ENCODE measurements at places on chromosomes 12 and 14. TPM values are rescaled to one million over a fixed set of nuclear protein-coding genes. Genes with fewer than 3 reads are reported as not detected.

Gene PAH
- polyA plus RNA-seq = not detected

Gene SERPINA3
- polyA plus RNA-seq = not detected

Gene NKX2-1
- not detected for polyA plus RNA-seq

Gene TCL1A
- 118 TPM for polyA plus RNA-seq

Gene EML5
- polyA plus RNA-seq = 0.20 TPM

Gene CLEC4C
- 1.5 TPM for polyA plus RNA-seq

Gene APEX1
- 319 TPM for polyA plus RNA-seq

Gene RDH12
- polyA plus RNA-seq = not detected

Gene HOXC6
- polyA plus RNA-seq = not detected

Gene FAM90A1
- polyA plus RNA-seq = 0.70 TPM

Gene MORN3
- polyA plus RNA-seq = 0.16 TPM

Gene CLEC2A
- polyA plus RNA-seq = not detected

Gene CLEC2D
- polyA plus RNA-seq = 28.1 TPM

Gene PGF
- polyA plus RNA-seq = 2.6 TPM

Gene KRT78
- not detected for polyA plus RNA-seq

Gene HOTAIR
- not detected for polyA plus RNA-seq

Gene P2RX7
- polyA plus RNA-seq = 1.4 TPM

Gene NRXN3
- polyA plus RNA-seq = 1.1 TPM

Gene TMEM119
- polyA plus RNA-seq = 0.19 TPM

Gene REP15
- polyA plus RNA-seq = not detected

Gene MRPL52
- polyA plus RNA-seq = 541 TPM

Gene PMEL
- 2.3 TPM for polyA plus RNA-seq

Gene SLC25A47
- not detected for polyA plus RNA-seq

Gene C12orf56
- not detected for polyA plus RNA-seq

Gene SPRYD4
- polyA plus RNA-seq = 5.3 TPM

Gene FITM1
- polyA plus RNA-seq = not detected

Gene GALNT16
- polyA plus RNA-seq = not detected

Gene DIO3
- not detected for polyA plus RNA-seq

Gene KRT72
- not detected for polyA plus RNA-seq

Gene PTPRO
- polyA plus RNA-seq = 1.3 TPM

Gene CCDC198
- polyA plus RNA-seq = 1.9 TPM

Gene GABARAPL1
- polyA plus RNA-seq = 0.67 TPM

Gene PRIMA1
- not detected for polyA plus RNA-seq

Gene SCFD1
- polyA plus RNA-seq = 96.1 TPM

Gene RNASE3
- not detected for polyA plus RNA-seq

Gene CAPZA3
- polyA plus RNA-seq = not detected

Gene TAS2R31
- 0.31 TPM for polyA plus RNA-seq

Gene PDE6H
- polyA plus RNA-seq = not detected

Gene RIMBP2
- 0.24 TPM for polyA plus RNA-seq

Gene ATN1
- polyA plus RNA-seq = 6.1 TPM

Gene CLEC14A
- polyA plus RNA-seq = not detected

Gene KCNK13
- not detected for polyA plus RNA-seq

Gene ARMH4
- polyA plus RNA-seq = not detected

Gene KRT5
- polyA plus RNA-seq = not detected

Gene NYNRIN
- 0.04 TPM for polyA plus RNA-seq

Gene GARIN6
- not detected for polyA plus RNA-seq

Gene GPR84
- 4.0 TPM for polyA plus RNA-seq

Gene INHBC
- polyA plus RNA-seq = not detected

Gene SYNE3
- 11.6 TPM for polyA plus RNA-seq

Gene MUCL1
- polyA plus RNA-seq = not detected

Gene VWF
- polyA plus RNA-seq = not detected

Gene WIF1
- not detected for polyA plus RNA-seq

All from GM12878 (cell line).